ENCODE measurements at places on chromosomes 5 and 9.

GRCh38 chr5:157100140-157100679 is 8.6 kb downstream of the HAVCR2 start:
- DNase-seq, result peak; percentile 27

GRCh38 chr5:86500947-86501346 is 116.8 kb upstream of the COX7C start:
- DNase-seq, result no peak

DNA sequence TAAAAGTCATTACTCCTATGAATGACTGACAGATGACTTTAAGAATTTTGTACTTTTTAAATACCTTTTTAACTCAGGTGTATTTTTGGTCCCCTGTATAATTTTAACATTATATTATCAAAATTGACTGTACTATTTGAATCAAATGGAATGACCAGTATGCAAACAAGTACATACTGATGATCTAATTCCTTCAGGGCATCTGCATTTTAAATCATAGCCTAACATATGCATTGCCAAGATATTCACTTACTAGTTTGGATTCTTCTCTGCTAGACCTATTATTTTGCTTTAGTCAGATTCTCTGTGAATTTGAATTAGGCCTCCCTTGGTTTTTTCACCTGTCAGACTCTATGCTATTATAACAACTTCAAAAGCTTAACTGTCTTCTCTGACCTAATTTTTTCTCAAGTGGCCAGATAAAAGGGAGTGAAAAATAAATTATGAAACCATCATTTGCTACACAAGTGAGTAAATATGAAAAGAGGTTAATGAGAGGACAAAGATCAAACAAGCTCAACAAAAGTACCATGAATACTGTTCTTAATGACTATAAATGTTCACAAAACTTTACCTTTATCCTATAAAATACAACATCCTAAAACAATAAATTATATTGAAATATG is 1505.2 kb upstream of the CDH9 start:
- DNase-seq, result no peak

- DNase-seq, result no peak
Measured at GRCh38 chr9:86329649-86330048, 24.6 kb downstream of the TUT7 start.
